ENCODE measurements at places on chromosomes 4 and X. TPM values are rescaled to one million over a fixed set of nuclear protein-coding genes. Genes with fewer than 3 reads are reported as not detected.

The IL2RG gene
- polyA plus RNA-seq = 15.4 TPM

The GPR34 gene
- 1.7 TPM for polyA plus RNA-seq

The BMP3 gene
- 0.01 TPM for polyA plus RNA-seq

The SPANXD gene
- not detected for polyA plus RNA-seq

The RADX gene
- 0.51 TPM for polyA plus RNA-seq

The GLUD2 gene
- 3.7 TPM for polyA plus RNA-seq

The TMEM31 gene
- polyA plus RNA-seq = not detected

The TMEM154 gene
- polyA plus RNA-seq = 1.0 TPM

The TCEAL6 gene
- polyA plus RNA-seq = not detected

The RAB9A gene
- polyA plus RNA-seq = 24.3 TPM

The EREG gene
- polyA plus RNA-seq = 4.0 TPM

The SLC10A7 gene
- polyA plus RNA-seq = 4.3 TPM

The KCTD8 gene
- polyA plus RNA-seq = 0.13 TPM

The SPIN2A gene
- 0.20 TPM for polyA plus RNA-seq

The VEGFC gene
- polyA plus RNA-seq = 16.7 TPM

The WNK3 gene
- polyA plus RNA-seq = 0.45 TPM

The EMD gene
- polyA plus RNA-seq = 66.4 TPM

The SPANXN3 gene
- polyA plus RNA-seq = not detected

The TKTL1 gene
- polyA plus RNA-seq = 0.40 TPM

The XK gene
- polyA plus RNA-seq = 0.62 TPM

The RPS6KA6 gene
- 0.55 TPM for polyA plus RNA-seq

The SYP gene
- polyA plus RNA-seq = 2.1 TPM
